ENCODE measurements at places on chromosomes 13 and 19.

- no peak for DNase-seq
Measured at GRCh38 chr13:34926508-34926907, 15.6 kb upstream of the NBEA start.

DNA sequence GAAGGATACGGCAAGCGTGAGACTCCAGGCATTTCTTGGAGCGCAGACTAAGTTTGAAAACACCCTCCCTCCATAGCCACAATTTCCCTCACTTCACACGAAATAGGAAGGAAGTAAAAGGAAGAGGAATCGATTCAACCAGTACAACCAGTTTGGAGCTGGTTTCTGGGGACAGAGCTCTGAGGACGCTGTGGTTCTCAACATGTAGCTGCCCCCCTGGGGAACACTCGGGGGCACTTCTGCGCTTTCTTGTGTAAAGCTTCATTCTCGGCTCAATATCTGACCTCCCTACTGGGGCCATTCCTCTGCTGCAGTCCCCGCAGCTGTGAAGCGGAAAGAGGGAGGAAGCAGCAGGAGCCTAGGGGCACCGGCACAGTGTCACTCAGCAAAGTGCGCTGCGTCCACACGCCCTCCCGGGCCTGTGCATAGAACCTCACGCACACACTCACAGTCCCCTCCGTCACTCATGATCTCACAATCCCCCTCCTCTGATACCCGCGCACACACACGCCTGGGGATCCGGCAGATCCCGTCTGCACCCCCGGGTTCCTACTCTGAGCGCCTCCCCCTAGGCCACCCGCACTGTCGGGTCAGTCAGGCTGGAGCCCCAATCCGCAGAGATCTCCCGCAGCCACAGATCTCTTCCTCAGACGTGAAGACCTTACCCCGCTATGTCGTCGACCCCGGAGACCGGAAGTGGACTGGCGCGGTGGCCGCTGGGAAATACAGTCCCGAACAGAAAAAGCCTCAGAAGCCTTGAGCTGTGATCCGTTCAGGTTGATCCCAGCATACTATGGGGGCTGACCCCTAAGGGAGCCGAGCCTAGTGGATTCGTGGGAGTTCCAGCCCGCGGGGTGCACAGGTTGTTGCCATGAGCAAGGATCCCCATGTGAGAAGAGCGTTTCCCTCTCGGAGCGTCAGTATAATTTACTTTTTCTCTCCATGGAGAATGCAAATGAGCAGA lies at the start of gene ZNF780A:
TSS of gene ZNF780A (minus strand) at position 703 of the 964 bp plus-strand sequence. CDS start 6,190 bp downstream, outside the sequence.
- no peak for DNase-seq

DNA sequence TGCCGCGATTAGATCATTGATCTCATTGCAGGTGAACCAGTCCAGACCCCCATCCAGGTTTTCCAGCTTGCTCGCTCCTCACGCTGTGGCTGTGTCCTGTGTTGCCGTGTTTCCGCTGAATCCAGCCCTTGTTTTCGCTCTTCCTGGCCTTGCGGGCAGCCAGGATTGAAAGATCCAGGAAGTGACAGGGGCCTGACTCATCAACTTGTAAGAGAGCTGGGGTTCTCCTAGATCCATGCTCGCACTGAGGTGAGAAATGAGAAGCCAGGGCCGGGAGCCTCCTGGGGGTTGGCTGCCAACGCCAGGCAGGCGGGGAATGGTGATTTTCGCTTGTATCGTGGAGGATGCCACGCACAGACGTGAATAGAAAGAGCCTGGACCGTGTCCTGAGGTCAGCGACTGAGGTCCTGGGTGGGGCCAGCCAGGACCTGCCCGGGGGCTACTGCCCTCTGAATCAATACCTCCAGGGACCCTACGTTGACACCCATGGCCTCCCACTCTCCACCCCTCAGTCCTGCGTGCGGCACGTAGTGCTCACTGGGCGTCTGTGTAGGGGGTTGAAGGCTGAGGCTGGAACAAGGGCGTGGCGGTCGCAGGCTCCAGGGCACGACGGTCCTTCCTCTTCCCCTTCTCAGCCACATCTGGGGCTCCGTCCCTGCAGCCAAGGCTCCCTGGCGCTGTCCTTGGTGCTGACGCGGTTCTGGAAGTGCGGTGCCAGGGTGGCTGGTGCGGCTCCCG lies 7.3 kb upstream of the PTPRH start:
- peak; percentile 37 for DNase-seq

DNA sequence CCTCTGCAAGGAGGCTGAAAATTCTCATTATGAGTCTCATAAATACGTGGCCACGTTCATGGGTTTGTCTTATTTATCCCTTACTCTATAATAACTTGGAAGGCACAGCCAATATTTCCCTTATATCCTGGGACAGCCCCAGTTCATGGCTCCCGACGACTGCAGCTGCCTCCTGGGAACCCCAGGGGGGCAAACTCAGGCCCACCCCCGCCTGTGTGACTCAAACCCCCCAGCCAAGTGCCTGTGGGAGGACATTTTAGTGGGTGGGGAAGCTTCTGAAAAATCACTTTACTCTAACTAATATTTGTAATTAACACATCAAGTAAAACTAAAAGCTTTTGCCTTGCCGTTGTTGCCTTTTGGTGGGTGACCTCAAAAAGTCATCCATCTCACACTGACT lies 14.3 kb downstream of the RASA3 start:
- DNase-seq = no peak

DNA sequence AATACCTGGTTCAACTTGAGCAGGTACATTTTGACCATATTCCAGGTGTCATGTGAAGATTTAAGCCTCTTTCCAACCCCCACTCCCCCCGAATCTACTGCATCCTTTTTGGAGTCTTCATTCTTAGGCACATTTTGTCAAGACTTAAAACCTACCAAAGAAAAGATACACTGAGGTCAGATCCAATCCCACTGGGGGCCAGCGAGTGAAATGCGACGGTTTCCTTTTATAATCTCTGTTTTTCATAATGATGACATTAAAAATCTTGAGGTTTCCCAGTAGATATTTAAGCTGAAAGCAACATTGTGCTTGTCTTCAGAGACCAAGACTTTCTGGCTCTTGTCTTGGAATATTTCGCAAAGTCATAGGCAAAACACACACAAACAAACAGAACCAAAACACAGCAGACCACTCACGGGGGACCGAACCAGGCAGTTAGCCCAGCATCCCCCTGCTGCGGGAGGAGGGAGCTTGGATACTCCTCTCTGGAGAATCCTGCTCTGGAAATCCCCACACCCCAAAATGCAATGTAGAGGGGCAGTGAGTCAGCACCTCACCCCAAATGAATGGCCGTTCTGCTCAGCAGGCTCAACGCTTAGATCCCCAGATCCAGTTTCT lies 506 bp upstream of the GAS6 start:
- DNase-seq = no peak

- no peak for DNase-seq
Measured at GRCh38 chr19:2455851-2456570, 748 bp downstream of the LMNB2 start.

DNA sequence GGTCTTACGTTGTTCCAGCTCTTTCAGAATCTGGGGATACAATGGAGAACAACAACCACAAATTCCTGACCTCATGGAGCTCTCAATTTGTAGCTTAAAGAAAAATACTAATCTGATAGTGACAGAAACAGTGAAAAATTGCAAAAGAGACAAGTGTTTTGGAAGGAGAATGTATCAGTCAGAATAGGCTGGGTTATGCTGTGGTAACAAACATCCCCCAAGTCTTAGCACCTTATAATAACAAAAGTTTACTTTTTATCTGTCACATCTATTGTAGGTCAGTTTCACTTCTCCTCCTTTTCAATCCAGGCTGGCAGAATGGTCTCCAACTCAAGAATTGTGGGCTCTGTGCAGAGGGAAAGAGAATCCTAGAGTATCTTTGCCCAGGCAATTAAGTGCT lies 9.5 kb downstream of the FAM187B start:
- no peak for DNase-seq

GRCh38 chr19:28889941-28890670 lies 322.8 kb downstream of the UQCRFS1 start:
- DNase-seq = no peak

DNA sequence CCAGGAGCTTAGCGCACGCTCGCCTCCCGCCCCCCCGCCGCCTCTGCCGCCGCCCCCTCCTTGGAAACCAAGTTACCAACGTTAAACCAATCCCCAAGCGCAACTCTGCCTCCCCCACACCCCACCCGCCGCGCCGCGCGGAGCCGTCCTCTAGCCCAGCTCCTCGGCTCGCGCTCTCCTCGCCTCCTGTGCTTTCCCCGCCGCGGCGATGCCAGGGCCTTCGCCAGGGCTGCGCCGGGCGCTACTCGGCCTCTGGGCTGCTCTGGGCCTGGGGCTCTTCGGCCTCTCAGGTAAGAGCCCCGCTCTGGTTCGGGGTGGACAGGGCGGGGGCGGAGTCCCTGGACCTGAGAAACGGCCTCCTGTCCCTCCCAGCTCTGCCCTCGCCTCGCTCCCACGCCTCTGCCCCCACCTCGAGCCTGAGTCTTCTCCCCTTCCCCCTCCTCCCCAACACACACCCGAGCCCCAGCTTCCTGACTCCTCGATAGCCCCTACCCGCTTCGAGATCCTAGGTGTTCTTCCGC lies at the start of gene ICAM5:
TSS of gene ICAM5 (plus strand) at position 117 of the 521 bp plus-strand sequence. CDS start at position 209, 92 bp downstream.
- no peak for DNase-seq

DNA sequence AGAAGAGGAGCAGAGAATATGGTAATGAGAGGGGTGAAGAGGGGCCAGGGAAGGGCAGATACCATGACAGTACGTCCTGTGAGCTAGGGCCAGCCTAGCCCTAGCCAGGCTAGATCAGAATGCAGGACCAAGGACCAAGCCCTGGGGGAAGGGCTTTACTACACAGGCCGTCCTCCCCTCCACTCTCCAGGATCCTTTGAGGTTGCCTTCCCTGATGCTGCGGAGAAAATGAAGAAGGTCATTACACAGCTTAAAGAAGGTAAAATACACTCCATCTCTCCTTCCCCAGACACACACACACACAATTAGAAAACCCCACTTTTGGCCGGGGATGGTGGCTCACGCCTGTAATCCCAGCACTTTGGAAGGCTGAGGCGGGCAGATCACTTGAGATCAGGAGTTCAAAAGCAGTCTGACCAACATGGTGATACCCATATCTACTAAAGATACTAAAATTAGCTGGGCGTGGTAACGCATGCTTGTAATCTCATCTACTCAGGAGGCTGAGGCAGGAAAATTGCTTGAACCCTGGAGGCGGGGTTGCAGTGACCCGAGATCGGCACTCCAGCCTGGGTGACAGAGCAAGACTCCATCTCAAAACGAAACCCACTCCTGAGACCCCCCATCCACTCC lies 8.5 kb downstream of the SPACA6 start:
- DNase-seq = no peak

GRCh38 chr19:38736413-38737280 lies 7.6 kb downstream of the CAPN12 start:
- no peak for DNase-seq

DNA sequence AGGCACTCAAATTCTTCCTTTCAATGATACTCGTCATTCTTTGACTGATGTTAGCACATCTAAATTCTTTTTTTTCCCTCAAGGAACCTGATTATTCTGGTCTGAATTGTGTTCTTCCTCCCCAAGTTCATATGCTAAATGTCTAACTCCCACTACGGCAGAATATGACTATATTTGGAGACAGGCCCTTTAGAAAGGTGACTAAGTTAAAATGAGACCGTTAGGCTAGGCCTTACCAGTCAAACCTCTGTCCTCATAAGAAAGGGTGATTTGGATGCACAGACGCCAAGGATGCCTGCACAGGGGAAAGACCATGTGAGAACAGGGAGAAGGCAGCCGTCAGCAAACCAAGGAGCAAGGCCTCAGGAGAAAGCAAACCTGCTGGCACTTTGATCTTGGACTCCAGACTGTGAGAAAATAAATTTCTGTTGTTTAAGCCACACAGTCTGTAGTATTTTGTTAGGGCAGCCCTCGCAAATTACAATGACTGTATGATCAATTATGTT lies 13.1 kb upstream of the FOXO1 start:
- no peak for DNase-seq

GRCh38 chr19:12676384-12676792 lies 5.3 kb downstream of the DHPS start:
- no peak for DNase-seq

- no peak for DNase-seq
Measured at GRCh38 chr19:14957464-14957863, 16.2 kb downstream of the OR7C2 start.

DNA sequence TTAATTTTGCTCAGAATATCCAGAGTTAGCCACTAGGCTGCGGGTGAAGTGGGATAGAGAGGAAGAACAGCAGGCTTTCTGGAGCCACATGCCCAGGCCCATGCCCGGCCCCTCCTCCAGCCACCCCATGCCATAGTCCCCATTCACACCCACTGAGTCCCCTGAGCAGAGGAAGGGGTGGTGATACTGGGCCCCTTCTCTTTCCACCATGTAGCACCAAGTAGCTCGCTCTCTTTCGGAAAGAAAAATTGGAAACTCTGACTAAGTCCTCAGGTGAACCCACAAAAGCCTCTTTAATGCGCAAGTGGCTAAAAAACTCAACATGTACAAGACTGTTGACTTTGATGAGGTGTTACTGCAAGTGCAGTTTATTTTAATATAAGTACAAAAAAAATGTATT lies 76.7 kb upstream of the GPR183 start:
- DNase-seq = no peak

DNA sequence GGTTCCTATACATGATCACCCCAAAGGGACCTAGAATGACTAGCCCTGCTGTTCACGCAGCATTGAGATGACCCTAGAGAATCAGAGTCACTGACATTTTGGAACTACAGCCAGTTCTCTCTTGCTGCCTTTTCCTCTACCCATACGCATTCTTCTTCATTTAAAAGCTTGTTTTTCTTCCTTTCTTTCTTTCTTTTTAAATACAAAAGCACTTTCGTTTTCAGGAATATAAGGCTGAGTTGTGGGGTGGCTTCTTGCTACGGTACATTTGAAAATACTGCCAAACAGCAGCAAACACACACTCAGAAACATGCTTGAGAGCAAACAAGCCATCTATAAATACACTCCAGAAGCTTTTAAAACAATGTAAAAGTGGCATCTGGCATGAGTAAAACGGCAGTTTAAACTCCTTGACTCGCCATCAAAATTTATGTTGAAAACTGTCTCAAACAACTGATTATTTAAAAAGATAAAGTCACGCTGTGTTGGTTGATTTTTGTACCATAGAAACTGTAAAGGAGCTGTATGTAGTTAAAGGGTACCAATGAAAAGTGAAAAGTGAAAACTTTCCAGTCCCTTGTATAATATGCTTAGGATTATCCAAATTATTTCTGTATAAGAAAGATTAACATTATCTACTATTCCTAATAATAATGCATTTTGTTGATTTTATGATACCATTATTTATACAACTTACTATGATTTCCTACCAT lies 95.6 kb downstream of the PCDH9 start:
- no peak for DNase-seq

Measured in cerebellar nuclear complex (tissue), 1 donor.